ENCODE measurements at places on chromosomes 3 and 15.

DNA sequence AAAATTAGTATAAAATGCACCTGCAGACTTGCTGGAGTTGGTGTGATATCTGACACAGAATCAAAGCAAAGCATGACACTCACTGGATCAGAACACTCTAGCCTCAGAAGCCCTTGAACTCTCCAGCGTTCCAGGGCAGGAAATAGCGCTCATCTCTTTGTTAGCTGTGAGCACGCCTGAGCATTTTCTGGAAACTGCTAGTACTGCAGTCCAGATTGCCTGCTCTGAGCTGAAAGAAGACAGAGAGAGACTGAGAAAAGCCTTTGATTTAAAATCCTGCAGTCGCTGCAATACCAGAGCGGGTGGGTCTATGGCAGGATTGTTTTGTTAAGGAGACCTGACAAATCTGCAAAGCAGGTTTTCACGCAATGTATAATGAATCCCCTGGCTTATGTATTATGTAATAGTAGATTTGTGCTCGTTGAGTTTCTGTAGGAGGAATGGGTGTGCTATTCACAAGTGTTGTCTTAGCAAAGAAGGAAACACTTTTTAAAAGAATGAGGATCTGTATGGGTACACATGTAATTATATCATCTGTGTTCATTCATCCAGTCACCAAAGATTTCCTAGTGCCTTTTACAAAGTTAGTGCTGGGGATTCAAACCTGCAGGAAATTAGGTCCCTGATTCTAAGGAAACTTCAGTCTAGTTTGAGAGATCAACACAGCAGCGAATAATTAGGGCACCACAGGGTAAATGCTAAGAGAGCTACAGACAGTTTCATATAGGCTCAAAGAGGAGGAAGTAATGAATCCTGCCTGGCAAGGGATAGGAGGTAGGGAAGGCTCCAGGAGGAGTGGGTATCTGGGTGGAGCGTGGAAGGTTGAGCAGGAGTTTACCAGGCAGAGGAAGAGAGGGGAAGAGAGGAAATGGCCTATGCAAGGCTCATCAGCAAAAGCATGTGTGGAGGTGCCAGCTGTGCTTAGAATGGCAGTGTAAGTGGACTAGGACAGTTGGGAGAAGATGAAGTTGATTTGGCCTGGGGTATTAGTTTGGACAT lies 26.1 kb upstream of the MGLL start:
- DNase-seq, result no peak

GRCh38 chr3:55735976-55736375 lies 248.9 kb upstream of the WNT5A start:
- DNase-seq, result no peak

DNA sequence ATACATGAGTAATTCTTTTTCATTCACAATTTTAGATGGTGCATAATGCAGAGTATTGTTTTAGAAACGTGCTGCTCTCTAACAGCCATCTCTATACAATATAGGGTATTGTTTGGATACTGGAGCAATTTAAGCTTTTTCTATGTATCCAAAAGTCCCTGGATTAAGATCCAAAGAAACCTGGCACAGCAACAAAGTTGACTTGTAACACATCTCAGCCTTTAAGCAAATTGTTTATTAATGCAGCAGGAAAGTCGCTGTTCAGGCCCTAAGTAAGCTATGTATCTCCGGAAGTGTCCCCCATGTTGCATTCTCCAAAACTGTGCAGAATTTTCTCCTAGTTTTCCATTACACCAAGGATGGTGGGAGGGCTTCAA lies 7.3 kb downstream of the VGLL4 start:
- DNase-seq, result no peak

GRCh38 chr3:138347960-138348753 lies at the start of gene MRAS:
TSS of gene MRAS (plus strand) at chr3:138348579. CDS start at chr3:138372884, 24,305 bp downstream.
- peak; percentile 32 for DNase-seq

GRCh38 chr15:41914411-41914810 lies 20.6 kb upstream of the SPTBN5 start:
- DNase-seq, result no peak

DNA sequence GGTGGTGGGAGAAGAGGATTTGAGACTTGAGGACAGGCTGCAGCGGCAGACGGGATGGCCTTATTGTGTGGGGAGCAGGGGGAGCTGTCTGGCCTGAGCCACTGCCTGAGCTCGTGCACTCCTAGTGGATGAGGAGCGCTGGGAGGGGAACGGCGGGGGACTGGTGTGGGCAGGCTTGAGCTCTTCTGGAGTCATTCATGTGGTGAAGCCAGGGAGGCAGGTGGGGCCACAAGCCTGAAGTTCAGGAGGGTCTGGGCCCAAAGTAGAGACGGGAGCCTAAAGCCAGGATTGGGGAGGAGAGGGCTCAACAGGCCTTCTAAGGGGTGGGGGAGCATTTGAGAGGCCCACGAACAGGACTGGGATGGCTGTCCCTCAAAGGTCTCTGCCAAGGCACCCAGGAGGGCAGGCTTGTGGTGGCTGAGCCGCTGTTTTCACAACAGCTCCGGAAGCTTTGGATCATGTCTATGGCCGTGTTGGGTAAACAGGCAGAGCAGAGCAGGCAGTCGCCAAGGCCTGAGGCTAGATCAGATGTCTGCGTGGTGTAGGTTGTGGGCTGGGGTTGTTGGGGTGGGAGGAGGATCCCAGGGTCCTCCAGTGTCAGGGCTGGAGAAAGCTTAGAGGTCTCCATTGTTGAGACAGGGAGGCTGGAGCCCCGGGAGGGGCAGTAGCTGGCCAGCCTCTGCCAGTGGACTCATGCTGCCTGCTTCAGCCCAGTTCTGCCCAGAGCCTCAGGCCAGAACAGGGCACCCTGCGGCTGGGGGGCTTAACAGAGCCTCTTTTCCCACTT lies 8.2 kb downstream of the PRKCD start:
- DNase-seq, result no peak

DNA sequence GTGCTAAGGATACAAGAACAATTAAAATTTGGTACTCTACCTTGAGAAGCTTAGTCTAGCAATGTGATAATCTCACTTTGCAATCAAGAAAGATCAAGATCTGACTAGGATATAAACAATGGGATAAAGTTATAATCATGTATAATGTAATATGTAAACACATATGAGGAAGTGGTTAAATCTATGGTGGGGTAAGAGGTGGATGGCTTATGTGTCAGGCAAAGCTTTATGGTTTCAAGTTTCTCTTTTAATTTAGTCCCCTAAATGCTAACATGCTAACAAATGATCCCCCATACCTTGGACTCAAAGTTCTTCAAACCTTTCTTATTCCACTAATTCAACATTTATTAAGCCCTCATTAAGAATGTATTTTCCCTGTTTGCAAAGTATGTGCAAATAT lies 2.5 kb downstream of the RSL24D1 start:
- no peak for DNase-seq

DNA sequence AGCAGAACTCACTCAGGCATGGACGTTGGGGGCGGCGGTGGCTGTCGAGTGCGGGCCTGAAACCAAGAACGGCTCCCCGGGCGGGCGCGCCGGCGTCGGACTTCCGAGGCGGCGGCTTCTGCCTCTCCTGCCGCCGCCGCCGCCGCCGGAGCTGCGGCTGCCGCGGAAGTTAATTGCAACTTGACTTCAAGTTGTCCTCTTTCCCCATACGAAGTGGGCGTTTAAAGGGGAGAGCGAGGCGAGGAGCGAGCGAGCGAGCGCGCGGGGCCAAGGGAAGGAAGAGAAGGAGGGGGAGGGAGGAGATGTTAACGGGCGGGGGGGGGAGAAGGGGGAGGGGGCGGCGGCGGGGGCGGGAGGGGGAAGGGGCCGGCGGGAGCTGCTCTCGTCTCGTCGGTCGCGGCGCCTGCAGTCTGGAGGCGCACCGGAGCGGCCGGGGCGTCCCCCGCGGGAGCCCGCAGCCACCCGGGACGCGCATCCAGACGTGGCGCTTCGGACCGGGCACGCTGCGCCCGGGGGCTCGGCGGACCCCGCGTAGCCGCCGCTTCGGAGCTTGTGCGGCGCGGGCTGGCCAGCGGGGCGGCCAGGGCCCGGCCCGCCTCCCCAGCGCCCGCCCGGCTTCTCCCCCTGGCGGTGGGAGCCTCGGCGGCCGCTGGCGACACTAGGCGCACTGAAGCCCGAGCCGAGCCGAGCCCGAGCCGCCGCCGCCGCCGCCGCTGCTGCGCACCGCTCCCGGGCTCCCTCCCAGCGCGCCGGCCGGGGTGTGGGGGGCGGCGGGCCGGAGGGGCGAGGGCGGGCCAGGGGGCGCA lies 19.7 kb upstream of the SATB1 start:
- DNase-seq, result peak; percentile 68

- no peak for DNase-seq
These were observed 42.3 kb downstream of the NEK10 start for GRCh38 chr3:27326629-27327545.

GRCh38 chr3:138394686-138395085 lies 39.7 kb upstream of the ESYT3 start:
- no peak for DNase-seq

GRCh38 chr3:104510131-104510849 lies 856.4 kb upstream of the ALCAM start:
- DNase-seq, result no peak

- DNase-seq, result no peak
These were observed 53.6 kb upstream of the MYO5C start for GRCh38 chr15:52349052-52349700.

GRCh38 chr3:45564172-45564571 lies 30.4 kb upstream of the LIMD1 start:
- DNase-seq, result no peak

DNA sequence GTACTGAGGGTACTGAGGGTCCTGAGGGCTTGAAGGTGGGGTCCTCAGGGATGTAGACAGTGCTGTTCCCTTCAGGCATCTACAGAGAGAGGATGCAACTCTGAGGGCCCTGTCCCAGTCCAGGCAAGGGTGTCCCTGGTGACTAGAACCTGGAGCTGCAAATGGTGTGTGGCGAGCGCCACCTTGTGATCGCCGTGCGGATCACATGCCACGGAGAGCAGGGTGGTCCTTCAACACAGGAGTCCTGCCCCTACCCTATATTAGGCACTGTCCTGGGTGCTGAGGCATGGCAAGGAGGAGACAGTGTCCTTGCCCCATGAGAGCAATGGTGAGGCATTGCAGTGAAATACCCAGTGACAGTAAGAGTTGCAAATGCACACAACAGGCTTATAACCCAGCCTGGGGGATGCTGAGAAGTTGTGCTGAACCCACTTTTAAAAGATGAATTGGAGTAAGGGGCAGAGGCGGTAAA lies 23.6 kb downstream of the RHCG start:
- peak; percentile 72 for DNase-seq

DNA sequence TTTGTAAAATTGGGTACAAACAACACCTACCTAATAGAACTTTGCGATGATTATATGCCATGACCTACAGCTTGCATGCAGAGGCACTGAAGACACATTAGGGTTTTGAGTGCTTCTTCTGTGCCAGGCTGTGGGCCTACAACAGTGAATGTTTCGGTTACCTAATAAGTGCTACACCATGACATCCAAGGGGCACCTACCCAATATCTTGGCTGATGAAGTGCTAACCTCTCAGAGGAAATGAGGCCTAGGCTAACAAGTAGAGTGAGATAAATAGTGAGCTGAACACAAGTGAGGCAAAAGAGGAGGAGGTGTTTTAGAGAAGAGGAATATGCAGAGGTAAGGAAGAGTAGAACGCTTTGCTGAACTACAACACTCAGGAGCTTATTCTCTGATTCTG lies 12.2 kb upstream of the RASGRP1 start:
- DNase-seq, result no peak

GRCh38 chr3:64502284-64502683 lies 185.5 kb downstream of the ADAMTS9 start:
- no peak for DNase-seq

- DNase-seq, result no peak
These were observed 259.9 kb upstream of the KCNH8 start for GRCh38 chr3:18888370-18888769.

GRCh38 chr3:144429719-144430121 lies 458.1 kb downstream of the DIPK2A start:
- no peak for DNase-seq

DNA sequence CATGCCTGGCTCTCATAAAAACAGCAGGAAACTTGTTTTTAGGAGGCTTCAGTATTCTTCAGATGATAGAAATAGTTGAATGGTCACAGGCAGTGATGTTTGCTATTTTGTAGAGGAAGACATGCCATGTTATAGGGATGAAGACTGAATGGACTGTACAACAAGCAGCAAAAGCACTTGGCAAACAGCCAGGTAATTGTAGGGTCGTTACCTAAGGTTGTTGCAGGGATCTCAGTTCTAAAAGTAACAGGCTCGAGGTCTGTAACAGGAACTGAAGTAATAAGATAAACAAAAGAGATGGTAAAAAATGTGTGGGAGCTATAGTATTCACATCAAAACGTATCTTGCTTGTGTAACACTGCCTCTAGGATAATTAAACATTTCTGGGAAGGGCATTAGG lies 116.3 kb downstream of the TFG start:
- DNase-seq, result no peak

DNA sequence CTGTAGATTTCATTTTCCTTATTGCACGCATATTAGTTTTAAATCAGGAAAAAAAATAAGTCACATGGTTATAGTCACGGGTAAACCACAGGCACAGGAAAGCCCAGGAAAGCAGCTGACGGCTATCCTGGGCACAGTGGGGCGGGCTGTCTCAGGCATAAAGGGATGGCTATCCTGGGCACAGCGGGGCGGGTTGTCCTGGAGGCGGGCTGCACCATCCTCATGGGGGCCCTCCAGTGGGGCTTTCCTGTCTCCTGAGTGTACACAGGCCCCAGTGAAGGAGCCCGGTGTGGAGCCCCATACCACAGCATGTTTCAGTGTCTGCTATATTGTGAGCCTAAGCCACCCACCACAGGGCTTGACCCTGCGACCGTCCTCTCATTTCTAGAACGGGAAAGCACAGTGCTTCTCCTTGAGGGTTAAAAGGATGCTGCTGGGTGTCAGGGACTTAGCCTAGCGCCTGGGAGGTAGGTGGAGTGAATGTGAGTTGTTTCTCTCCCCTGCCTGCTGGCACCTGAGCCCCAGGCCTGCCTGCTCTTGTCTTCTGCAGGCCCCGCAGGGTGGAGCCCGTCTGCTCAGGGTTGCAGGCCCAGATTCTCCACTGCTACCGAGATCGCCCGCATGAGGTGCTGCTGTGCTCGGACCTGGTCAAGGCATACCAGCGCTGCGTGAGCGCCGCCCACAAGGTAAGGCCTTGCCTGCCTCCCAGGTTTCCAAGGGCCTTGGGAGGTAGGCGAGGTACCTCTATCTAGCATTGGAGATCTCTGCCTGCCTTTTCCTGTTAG lies 25.9 kb upstream of the PLXNA1 start:
- DNase-seq, result no peak

DNA sequence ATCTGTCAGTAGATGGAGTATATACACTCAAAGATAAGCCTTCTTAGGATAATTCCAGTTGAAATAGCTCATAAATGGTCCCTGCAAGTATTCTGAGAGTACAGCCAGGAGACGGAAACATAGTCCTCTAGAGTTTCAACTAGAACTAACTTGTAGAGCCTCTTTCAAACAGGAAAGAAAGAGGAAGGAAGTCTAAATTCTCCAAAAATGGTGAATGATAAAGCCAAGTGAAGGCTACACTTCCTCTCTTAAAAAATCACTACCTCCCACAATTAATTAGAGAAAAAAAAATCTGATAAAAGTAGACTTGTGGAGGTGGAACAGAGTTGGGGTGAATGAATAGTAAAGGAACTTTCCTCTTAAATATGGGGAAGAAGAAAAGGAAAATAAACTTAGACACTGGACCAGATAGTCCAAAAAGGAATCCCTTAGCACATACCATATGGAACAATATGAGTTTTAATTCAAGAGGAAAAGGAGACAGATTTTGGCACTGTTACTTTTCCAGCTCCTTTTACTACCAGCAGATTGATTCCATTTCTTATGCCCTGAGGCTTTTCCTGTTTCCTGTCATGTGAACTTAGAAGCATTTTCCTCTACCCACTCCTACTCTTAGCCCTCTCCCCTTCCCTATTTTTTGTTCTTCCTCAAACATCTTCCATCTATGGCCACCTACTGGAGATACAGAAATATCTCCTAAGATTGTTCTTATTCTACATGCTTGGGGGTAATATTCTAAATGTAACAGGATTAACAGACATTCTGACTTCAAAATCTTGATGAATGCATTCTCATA lies 207.6 kb downstream of the CHST2 start:
- no peak for DNase-seq

Measured in GM12891 (cell line).